CD4-positive, CD25-positive, alpha-beta regulatory T cell (primary cell): ENCODE measurements at places on chromosomes 7 and 10. TPM values are rescaled to one million over a fixed set of nuclear protein-coding genes. Genes with fewer than 3 reads are reported as not detected.

GRCh38 chr7:155216475-155217272 is 81.0 kb upstream of the INSIG1 start:
- no peak overlapping the region for H3K4me3 ChIP-seq
- no peaks in the 10 kb centered on the region for H3K4me1 ChIP-seq
- H3K27me3 ChIP-seq, result no peaks in the 10 kb centered on the region
- no peaks in the 10 kb centered on the region for H3K36me3 ChIP-seq
- DNase-seq, result no peak

DNA sequence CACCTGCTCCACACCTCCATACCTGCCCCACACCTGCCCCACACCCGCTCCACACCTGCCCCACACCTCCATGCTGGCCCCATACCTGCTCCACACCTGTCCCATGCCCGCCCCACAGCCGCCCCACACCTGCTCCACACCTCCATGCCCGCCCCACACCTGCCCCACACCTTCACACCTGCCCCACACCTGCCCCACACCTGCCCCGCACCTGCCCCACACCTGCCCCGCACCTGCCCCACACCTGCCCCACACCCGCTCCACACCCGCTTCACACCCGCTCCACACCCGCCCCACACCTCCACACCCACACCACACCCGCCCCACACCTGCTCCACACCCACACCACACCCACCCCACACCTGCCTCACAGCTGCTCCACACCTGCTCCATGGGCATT is 53.0 kb downstream of the PARP12 start:
- no peak overlapping the region for H3K27ac ChIP-seq
- no peak overlapping the region for H3K4me3 ChIP-seq
- no peaks in the 10 kb centered on the region for H3K27me3 ChIP-seq
- H3K4me1 ChIP-seq, result no peaks in the 10 kb centered on the region
- DNase-seq, result no peak

DNA sequence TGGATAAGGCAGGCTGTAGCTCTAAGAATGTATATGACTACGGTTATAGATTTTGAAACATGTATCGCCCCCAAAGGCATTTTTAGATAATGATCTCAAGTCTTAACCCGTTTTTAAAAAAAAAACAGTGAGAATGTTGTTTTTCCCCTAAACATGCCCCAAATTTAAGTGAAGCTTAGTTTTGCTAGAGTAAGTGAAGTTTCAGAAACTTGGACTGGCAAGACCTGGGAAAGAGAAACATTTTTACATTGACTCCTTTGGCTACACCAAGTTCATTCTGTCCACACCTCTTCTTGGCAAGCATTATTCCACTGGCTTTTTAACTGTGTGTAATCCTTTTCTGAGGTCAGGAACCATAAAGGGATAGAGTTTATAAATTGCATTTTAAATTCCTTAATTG is 216.7 kb upstream of the CELF2 start:
- no peak overlapping the region for H3K27ac ChIP-seq
- H3K27me3 ChIP-seq, result no peaks in the 10 kb centered on the region
- DNase-seq, result no peak
- H3K4me1 ChIP-seq, result no peaks in the 10 kb centered on the region
- H3K4me3 ChIP-seq, result no peak overlapping the region

DNA sequence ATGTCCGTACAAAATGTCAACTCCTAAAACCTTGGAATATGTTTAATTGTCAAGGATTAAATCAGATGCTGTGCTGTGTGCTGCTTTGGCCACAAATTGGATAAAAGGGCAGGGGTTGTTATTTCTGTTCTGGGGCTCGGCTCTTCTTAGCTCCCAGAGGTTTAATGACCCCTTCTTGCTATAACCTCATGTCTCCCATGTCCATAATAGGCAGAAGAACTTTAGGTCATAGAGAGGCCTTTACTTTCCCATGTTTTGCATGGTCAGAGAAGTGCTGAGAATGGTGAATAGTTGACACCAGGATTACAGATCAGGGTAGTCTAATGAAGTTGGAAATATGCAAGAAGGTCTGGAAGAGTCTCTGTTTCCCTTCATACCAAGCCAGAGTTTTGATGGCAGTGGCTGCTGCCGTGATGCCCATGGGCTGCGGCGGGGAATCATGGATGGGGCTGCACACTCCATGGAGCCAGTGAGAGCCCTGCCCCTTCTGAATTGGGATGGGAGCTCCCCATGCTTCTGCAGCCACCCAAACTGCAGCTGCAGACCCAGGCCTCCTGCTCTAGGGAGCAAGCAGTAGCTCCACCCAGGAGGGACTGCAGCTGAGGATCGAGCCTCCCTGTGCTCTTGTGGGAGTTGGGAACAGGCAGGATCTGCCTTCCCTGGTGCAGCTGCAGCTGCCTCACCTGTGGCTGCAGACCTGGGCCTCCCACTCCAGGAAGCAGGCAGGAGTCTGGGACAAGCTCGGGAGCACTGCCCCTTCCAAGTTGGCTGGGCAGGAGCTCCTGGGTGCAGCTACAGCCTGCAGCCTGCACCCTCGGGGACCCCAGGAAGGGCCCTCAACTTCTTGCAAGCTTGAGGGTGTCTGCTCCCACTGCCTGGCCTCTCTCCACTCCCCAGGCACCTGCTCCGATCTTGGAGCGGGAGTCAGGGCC is 23.1 kb upstream of the STEAP4 start:
- no peaks in the 10 kb centered on the region for H3K36me3 ChIP-seq
- H3K4me3 ChIP-seq, result no peak overlapping the region
- DNase-seq, result no peak
- no peaks in the 10 kb centered on the region for H3K4me1 ChIP-seq
- no peaks in the 10 kb centered on the region for H3K27me3 ChIP-seq
- H3K27ac ChIP-seq, result no peak overlapping the region

GARIN1A gene
- 0.14 TPM for polyA plus RNA-seq

TMEM225B gene
- 1.1 TPM for polyA plus RNA-seq

METTL27 gene
- 29.1 TPM for polyA plus RNA-seq

COL26A1 gene
- not detected for polyA plus RNA-seq
